ENCODE measurements at places on chromosomes 1 and 21.

DNA sequence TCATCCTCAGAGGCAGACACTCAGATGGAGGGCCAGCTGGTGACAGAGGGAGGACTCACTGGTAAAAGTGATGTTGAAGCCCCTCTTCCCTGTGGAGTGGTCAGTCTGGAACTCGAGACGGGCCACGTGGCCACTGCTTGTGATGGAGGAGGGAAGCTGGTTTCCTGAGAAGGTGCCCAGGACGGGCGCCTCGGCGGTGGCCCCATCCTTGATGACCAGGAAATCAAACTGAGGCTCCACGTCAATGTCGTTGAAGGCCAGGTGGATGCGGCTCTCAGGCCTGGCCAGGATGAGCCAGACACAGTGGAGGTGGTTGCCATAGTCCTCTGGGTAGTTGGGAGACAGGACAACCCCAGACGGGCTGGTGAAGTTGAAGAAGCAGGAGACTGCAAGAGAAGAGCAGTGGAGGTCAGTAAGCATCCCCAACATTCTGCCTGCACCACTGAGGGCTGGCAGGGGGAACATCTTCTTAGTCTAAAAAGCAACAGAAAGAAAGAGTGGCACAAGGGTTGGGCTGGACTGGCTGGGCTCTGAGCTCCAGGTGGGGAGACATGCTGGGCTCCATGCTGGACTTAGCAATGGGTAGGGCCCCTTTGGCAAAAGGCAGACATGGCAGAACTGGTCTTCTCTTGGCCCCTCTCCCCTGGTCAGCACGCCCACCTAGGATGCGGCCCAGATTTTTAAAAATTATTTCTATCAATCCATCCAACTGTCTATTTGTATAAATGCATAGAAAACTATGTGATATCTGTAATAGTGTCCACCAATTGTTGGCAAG, 120.5 kb upstream of the HMGB4 start:
- DNase-seq = no peak

- DNase-seq = peak; percentile 57
Observed at GRCh38 chr1:8423269-8423691, 105.4 kb downstream of the SLC45A1 start.

DNA sequence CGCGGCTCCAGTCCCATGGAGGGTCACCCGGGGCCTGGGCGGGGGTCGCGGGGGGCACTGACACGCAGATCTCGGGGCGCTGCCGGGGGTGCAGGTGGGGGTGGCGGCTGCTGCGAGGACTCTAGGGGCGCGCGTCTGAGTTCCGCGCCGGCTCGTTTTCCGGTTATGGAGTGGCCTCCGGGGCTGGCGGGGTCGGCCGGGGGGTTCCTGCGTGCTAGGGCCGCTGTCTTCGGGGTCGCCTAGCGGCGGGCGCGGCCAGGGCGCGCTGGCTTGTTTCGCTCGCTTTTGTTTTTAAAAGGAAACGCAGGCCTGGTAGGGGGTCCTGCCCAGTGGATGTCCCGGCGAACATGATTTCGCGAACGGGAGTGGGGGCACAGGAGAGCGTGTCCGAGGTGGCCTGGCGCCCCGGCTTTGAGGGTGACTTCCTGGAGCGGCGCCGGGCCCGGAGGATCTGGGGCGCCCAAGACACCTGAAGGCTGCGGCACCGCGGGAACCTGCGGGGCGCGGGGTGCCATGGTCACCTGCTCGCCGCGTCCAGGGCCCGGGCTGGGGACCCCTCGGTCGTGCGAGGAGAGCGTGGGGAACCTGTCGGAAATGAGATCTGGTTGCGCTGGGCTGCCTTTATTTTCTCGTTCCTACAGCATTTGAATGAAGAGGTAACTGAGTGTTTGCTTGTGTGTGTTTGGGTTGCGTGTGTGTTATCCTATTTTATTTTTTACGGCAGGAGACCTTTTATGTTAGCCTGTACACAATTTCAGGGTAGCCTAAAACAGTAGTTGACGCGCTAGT, 618 bp downstream of the ETS2 start:
- DNase-seq = peak; percentile 57

- DNase-seq = no peak
Observed at GRCh38 chr1:187878883-187879282, 1050.1 kb downstream of the PLA2G4A start.

GRCh38 chr1:63772876-63773275, 941 bp upstream of the ROR1 start:
- no peak for DNase-seq

DNA sequence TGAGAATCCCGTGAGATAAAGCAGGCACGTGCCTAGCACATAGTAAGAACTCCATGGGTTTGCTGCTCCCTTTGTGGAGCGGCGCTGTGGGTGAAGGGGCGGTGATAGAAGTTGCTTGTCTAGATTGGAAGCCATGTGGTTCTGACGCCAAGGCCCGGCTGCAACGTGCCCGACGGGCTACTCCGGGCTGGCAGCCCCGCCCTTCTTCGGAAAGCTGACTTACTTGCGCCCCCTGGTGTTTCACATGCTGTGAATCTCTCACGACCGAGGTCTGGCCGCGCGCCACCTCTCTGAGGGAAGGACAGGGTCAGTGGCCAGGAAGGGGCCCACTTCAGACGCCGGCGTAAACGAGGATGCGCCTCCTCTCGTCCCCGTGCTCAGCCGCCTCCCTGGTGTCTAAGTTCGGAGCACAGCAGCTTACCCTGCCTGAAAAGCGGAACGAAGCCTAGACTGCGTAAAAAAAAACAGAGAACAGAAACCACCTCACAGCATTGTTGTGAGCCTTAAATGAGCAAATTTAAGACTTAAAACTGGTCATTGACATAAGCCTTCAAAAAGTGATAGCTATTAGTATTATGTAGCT, 42.6 kb upstream of the WNT2B start:
- peak; percentile 90 for DNase-seq

DNA sequence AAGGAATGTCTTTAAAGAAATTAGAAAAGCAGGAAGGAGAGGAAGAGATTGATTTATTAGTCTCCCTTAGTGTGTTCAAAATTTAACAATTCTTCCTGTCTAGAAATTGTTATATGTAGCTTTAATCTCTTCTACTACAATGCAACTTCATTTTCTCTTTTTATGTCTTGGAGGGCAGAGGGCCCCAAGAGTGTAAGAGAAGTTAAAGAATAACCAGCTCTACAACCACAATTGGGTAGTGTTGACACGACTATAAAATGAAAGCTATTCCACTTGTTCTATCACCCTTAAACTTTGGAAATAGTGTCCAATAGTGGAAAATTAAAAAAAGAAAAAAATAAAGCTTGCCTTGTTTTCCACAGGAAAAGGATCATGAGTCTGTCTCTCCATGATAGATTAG, 82.6 kb upstream of the DPYD start:
- DNase-seq = no peak

GRCh38 chr1:180407051-180407450, 95.3 kb downstream of the ACBD6 start:
- no peak for DNase-seq

GRCh38 chr1:6912518-6912917, 127.3 kb downstream of the CAMTA1 start:
- no peak for DNase-seq

GRCh38 chr1:181129771-181130606, 41.5 kb downstream of the IER5 start:
- no peak for DNase-seq

DNA sequence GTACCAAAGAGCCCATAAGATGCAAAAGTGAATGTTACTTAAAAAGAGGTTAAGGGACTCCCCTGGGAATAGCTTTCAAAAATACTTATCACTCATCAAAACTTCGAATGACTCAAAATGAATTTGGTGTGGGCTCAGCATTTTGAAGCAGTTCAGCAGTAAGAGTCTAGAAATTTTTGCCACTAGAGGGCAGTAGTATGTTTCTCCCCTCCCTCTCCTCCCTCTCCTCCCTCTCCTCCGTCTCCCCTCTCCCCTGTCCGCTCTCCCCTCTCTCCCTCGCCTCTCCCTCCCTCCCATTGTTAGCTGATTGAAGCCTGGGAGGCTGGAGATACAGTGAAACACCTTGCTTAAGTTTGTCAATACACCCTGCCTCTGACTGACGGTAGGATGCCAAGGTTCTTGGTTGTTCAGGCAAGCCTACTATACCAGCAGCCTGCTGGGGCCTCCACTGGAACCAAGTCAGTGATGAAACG, 70.8 kb upstream of the TENT5C start:
- peak; percentile 55 for DNase-seq

GRCh38 chr1:230189341-230189740, 122.3 kb downstream of the GALNT2 start:
- no peak for DNase-seq

DNA sequence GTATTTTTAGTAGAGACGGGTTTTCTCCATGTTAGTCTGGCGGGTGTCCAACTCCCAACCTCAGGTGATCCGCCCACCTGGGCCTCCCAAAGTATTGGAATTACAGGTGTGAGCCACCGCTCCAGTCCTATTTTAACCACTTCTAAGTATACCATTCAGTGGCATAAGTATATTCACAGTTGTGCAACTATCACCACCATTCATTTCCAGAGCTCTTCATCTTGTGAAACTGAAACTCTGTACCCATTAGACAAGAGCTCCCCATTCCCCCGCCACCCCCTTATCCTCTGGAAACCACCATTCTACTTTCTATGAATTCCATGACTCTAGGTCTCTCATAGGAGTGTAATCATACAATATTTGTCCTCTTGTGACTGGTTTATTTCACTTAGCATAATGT, 40.2 kb upstream of the CAMTA1 start:
- DNase-seq = no peak

DNA sequence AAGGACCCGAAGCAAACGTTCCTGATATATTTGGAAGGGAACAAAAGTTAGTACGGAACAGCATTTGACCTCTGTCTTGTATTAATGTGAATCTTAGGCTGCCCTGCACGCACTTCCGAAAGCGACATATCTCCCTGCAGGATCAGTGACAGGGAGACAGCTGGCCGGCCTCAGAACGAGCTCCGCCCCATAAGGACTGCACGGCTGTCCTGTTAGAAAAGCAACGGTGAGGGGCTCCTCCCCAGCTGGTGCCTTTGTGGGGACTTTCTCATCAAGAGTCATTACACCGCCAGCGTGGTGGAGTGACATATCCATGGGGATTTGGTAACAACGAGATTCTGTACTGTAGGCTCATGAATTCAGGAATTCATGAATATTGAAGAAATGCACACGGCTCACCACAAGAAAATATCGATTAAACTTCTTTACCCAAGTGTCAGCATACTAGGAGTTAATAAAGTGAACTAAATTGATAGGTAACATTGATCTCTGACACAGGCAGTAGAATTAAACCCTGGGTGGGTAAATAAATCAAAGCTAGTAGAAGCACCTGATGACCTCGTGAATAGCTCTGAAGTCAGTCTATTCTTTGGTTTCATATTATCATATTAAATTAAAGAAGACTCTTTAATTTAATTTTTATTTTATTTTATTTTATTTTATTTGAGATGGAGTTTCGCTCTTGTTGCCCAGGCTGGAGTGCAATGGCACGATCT, 8.1 kb upstream of the GREM2 start:
- no peak for DNase-seq

- no peak for DNase-seq
Observed at GRCh38 chr1:181148636-181149035, 60.1 kb downstream of the IER5 start.

Data from activated CD8-positive, alpha-beta memory T cell treated with anti-CD3 and anti-CD28 coated beads, Interleukin-2, amount 10 ng/mL, durations not matched to agents 7 days and 5 days (primary cell).